ENCODE measurements at places on chromosomes 6 and 20.

GRCh38 chr6:134474955-134475354 lies 157.0 kb upstream of the SGK1 start:
- no peak for DNase-seq

DNA sequence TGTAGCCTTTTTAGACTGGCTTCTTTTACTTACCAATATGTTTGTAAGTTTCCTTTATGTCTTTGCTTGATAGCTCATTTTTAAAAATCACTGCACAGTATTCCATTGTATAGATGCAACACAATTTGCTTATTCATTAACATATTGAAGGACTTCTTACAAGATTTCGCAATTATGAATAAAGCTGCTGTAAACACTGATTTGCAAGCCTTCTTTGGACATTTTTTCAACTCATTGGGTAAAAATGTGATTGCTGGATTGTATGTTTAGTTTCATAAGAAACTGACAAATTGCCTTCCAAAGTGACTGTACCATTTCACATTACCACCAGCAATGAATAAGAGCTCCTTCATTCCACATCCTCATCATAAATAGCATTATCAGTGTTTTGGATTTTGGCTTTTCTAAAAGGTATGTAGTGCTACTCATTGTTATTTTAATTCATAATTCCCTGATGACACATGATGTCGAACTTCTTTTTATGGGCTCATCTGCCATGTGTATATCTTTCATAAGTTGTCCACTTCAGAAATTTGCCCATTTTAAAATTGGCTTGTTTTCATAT lies 80.7 kb downstream of the TFAP2B start:
- DNase-seq, result no peak

- no peak for DNase-seq
Measured at GRCh38 chr6:138590796-138591709, 91.8 kb upstream of the NHSL1 start.

DNA sequence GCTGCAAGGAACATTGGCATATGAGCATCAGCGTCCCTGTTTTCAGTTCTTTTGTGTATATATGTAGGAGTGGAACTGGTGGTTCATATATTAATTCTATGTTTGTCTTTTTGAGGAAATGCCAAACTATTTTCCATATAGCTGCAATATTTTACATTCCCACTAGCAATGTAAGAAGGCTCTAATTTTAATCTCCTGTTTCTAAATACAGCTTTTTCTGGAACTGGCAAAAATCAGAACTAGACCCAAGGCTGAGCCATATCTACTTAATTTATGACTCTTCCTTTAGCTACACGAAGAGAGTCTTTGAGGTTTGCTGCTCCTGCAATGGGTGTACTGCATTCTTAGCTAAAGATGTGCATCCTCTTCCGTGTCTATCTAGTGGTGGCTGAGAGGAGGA lies 50.5 kb upstream of the SLC17A4 start:
- DNase-seq, result no peak

DNA sequence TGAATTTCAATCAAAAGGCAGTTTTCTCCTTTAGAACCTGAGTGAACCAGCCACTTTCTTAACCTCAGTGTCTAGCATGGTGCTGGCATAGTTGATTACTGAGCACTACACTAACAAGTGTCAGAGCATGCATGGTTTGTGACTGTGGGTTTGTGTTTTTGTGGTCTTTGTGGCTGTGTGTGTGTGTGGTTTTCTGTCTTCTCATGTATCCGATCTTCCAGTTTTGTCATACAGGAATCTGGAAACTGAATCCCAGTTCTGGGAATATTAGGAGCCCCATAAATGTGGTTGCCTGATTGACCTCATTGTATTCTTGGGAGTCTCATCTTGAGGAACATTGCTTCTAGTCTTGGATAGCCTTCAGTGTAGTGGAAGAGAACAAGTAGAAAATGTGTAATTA lies 73.7 kb downstream of the ESR1 start:
- DNase-seq, result no peak

- DNase-seq, result no peak
Measured at GRCh38 chr6:135479601-135480000, 17.9 kb downstream of the AHI1 start.

GRCh38 chr6:8030920-8031319 lies 33.3 kb downstream of the BLOC1S5 start:
- DNase-seq, result no peak
